ENCODE measurements at places on chromosomes 3 and 15.
A peak's percentile ranks its signal among the peaks of the same experiment; 100 is the strongest.

GRCh38 chr3:48747706-48748105 is 30.7 kb upstream of the IP6K2 start:
- DNase-seq: no peak

- no peak for DNase-seq
Observed at GRCh38 chr15:27124287-27124871, 153.4 kb downstream of the GABRG3 start.

DNA sequence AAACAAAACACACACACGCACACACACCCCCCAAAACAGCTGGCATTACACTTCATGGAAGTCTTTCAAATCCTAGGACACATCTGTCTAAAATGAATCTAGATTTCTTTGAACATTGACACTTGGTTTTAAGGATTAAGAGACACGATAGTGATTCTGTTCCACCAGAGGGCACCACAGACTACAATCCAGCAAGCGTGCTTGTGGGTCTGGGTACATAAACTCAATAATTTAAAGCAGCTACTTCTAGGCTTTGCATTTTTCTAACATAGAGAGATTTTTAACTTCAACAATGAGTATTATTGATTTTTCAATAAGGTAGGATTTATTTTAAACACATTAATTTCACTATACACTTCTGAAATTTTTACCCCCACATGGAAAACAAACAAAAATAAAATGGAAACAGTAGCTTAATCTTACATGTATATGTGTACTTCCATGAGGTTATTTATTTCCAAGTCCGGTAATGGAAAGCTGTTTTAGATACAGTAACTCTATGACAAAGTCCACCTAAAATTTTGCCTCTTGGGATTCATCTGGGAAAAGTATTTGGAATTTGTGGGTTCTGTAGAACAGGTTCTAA is 564.0 kb upstream of the TGFBR2 start:
- DNase-seq: peak; percentile 21

GRCh38 chr15:92917598-92918407 is 17.7 kb downstream of the CHD2 start:
- DNase-seq: peak; percentile 92

DNA sequence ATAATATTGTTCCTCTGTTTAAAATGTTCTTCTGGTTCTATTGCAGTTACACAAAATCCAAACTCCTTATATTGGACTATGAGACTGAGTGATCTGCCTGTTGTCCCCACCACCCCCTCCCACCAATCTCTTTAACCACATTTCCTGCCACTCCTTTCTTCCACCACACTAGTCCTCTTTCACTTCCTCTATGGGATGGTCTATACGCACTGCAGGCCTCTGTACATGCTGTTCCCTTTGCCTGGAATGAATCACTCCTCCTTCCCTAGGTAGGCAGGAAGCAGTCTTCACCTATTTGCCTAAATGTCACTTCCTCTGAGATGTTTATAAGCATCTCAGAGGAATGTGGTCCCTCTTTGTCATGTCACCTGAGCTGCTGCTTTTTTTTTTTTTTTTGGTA is 4.0 kb downstream of the MAP2K1 start:
- no peak for DNase-seq

DNA sequence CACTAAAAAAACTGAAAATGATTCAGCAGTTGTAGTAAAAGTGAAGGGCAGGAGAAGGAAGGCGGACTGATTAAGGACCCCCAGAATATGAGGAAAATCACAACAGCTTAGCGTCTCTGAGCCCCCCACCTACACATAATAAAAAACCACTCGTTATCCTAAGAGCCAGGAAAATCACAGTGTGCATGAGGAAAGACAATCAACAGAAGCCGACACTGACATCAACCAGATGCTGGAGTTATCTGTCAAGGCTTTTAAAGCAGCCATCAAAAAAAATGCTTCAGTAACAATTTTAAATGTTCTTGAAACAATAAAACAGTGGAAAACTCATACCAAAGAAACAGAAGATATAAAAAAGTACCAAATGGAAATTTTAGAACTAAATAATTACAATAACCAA is 9.7 kb upstream of the CXCR6 start:
- DNase-seq: no peak

DNA sequence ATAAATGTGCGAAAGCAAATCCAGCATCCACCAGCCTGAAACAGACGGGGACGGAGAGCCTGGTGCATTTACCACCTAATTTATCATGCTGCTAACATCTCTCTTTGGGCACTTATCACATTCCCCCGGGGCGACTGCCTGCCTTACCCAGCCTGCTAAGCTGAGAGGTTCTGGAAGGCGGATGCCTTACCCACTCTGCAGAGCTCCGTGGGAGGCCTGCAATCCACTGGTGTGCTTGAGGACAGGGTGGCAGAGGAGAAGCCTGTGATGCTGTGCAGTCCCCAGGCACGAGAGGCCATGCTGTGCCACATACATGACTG is 25.5 kb downstream of the MGLL start:
- DNase-seq: peak; percentile 45

DNA sequence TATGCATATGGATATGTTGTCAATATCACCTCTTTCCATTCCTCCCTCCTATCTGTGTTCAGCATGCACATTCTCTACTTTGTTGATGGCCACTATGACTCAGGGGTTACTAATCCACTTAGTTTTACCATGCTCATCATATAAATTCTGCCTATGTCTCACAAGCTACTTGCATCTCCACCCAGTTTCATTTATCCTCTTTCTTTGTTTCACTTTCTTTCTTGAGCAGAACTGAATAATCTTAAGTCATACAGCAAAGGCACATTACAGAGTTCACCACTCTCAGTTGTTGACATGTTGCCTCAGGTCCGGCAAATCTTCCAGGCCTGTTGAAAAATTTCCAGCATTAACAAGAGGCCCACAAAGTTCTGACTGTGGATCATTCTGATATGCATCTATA is 71.5 kb downstream of the SSR3 start:
- no peak for DNase-seq

- no peak for DNase-seq
Observed at GRCh38 chr15:101501703-101502373, 12.3 kb upstream of the PCSK6 start.

DNA sequence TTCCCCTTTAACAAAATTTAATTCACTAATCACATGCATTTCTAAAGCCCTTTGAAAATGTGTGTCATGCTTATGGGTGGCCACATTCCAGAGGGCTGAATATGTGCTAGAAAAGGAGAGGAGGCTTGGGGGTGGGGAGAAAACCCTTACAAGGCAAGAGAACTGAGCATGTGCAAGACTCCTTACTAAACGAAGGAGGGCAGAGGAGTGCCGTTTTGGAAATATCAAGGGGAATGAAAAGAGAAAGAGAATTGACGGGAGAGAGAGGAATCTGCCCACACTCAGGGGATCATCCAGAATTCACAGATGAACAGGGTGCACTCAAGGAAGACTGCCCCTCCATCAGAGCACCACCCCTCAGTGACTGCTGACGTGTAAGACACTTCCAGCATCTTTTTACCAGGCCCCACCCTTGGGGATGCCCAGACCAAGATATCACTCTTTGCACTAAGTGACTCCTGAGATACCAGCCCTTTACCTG is 37.9 kb upstream of the TSC22D2 start:
- DNase-seq: peak; percentile 15

DNA sequence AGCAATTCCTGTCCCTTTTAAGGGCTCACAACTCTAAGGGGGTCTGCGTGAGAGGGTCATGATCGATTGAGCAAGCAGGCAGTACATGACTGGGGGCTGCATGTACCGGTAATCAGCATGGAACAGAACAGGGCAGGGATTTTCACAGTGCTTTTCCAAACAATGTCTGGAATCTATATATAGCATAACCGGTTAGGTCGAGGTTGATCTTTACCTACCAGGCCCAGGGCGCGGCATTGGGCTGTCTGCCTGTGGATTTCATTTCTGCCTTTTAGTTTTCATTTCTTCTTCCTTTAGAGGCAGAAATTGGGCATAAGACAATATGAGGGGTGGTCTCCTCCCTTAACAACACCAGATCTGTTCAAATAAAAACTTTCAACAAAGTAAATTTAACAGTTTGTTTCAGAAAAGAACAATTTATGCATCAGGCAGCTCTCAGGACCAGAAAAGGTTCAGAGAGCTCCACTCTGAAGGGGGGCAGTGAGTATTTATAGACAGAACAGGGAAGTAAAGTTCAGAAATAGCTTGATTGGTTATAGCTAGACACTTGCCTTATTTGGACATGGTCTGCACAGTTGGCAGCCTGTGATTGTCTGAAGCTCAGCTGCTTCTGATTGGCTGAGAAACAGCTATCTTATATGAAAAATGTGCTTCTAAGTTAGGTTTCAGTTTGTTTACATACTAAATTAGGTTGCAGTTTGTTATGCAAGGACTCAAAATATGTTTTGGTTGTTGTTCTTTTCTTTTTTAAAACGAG is 17.2 kb upstream of the B4GALT4 start:
- no peak for DNase-seq

GRCh38 chr3:52939600-52939999 is 42.3 kb upstream of the STIMATE start:
- no peak for DNase-seq

- no peak for DNase-seq
Observed at GRCh38 chr15:92494806-92495336, 101.2 kb downstream of the ST8SIA2 start.

GRCh38 chr3:185457376-185457775 is 41.5 kb downstream of the TMEM41A start:
- DNase-seq: no peak

GRCh38 chr3:144593881-144594280 is 622.3 kb downstream of the DIPK2A start:
- no peak for DNase-seq

DNA sequence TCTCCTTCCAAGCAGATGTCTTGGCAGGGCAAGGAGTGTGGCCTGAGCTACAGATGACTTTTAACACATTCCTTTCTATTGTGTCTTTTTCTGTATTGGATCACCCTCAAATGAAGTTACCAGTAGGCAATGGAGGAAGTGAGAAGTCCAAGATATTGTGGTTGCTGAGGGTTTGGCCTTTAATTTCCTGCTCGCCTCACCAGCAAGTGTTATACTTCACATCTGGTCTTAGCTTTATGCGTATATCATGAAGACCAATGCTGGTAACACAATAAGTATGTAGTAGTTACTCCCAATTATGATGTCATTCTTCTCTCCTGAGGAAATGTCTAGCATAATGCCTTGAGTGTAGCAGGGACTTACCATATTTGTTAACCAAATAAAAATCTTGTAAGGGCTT is 179.9 kb downstream of the ZIC1 start:
- no peak for DNase-seq

Data from G401 (cell line).